ENCODE measurements at places on chromosomes 4 and X.
A peak's percentile ranks its signal among the peaks of the same experiment; 100 is the strongest.

- no peak for DNase-seq
These were observed 42.7 kb downstream of the CNOT6L start for GRCh38 chr4:77776182-77777134.

- no peak for DNase-seq
These were observed 44.5 kb downstream of the SYTL5 start for GRCh38 chrX:38050806-38051205.

DNA sequence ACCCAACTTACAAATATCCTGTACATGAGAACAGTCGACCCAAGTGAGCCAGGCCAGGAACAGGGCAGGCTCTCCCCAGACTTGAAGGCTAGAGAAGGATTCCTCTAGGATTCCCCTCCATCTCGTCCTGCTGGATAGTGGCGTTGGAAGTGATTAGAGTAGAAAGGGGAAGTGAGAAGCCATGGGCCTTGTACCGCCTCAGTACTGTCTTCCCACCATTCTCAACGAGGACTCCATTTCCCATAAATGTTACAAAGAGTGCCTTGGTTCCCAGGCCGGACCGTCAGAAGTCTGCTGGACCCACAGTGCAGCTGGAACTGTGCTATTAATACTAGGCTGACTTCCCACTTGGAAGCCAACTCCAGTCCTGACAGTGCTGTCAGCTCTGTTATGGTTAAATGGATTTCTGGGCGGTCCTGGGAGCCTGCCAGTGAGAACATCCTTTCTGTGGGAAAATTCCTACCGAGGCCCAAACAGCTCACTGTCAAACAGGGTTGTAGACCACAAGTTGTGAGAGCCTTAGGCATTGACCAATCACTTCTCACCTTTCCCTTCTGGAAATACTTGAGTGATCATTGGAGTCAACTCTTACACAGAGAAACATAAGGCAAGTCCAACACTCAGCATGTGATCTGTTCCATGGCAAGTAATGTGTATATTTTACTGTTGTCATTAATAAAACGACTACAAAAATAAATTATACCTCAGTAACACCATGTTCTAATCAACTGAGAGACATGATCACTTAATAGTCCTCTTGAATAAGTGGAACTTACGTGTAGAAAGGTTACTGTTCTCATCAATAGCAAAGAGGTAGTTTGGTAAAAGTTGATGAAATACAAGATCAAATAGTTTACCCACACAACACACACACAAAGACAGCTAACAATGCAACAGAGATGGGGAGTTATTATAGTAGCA is 58.4 kb downstream of the AMELX start:
- DNase-seq, result no peak

- DNase-seq, result peak; percentile 25
These were observed 350.3 kb downstream of the PTTG2 start for GRCh38 chr4:38310446-38311043.

DNA sequence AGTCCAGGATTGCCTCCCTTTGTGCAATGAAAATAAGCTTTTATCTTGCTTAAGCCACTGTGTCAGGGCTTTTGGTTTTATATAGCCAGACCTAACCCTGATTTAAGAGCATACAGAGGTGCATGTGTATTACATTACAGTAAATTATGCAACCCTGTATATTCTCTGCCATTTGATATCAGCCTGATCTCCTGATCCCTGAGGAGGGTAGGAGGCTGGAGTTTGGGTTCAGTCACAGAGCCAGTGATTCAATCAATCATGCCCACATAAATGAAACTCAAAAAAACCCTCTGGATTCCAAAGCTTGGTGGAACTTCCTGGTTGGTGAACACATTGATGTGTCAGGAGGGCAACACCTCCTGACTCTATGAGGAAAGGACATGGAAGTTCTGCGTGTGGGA is 7.3 kb upstream of the KLHL8 start:
- no peak for DNase-seq

- no peak for DNase-seq
These were observed 741.8 kb upstream of the INTU start for GRCh38 chr4:126890994-126891393.

GRCh38 chr4:79864500-79865200 is 208.4 kb downstream of the ANTXR2 start:
- DNase-seq, result no peak

DNA sequence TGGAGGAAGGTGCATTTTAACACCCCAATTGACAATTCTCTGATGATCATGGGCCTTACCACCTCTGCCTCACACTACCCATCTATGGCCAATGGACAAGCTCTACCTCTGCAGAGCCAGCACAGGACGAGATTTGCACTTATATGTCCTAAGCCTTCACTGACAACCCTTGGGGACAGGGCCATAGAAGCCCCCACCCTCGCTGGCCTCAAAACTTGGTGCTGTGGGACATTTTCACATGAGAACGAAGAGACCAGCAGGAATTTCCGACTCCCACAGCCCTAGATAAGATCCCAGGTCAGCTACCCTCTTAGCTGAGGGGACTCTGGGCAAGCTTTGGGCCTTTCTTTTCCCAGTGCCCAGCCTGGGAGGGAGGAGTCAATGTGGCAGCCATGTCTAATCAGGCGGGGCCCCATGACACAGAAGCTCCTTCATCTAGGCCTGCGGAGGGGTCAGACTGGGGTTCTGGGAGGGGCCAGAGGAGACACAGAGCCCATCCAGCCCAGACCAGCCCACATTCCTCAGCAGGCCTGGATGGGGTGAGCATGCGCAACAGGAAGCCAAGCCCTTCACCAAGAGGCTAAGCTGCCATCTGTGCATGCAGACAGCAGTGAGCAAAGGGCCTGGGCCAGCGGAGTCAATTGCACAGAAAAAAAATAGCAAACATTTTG is 12.1 kb downstream of the PJA1 start:
- no peak for DNase-seq

- DNase-seq, result no peak
These were observed 38.4 kb upstream of the CLNK start for GRCh38 chr4:10722957-10723356.
